GM12891 (cell line): ENCODE measurements at places on chromosomes 16 and 17.

- no peak for DNase-seq
Measured at GRCh38 chr17:36185416-36185815, 9.0 kb upstream of the TBC1D3B start.

DNA sequence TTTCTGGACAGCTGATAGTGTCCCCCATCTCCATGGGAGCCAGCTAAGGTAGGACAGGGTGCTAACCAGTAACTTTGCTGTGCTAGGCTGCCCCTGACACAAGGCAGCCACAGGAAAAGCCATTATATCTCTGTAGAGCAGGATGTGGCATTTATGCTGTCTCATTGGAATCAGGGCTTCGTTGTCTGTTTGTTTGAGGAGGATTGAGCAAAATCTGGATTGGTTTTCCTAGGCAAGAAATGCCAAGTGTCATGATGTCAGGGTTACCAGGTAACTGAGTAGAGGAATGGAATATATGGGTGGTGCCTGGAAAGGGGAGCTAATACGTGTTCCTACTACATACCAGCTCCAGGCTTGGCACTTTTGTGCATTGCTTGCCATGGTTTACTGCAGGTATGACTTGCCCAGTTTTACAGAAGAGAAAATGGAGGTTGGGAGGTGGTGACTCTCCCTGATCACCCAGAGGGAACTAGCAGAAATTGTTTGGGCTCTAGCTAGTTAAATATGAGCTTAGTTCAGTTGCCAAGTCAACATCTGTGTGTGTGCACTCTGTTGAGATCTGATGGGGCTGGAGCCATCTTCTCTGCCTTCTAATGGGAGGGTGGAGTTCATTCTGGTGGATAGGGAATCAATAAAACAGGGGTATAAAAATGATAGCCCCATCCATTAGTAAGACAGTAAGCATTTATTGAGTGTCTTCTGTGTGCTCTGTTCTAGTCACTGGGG is 33.9 kb downstream of the GNAO1 start:
- no peak for DNase-seq

- no peak for DNase-seq
Measured at GRCh38 chr16:85222155-85222863, 110.0 kb upstream of the CIBAR2 start.

DNA sequence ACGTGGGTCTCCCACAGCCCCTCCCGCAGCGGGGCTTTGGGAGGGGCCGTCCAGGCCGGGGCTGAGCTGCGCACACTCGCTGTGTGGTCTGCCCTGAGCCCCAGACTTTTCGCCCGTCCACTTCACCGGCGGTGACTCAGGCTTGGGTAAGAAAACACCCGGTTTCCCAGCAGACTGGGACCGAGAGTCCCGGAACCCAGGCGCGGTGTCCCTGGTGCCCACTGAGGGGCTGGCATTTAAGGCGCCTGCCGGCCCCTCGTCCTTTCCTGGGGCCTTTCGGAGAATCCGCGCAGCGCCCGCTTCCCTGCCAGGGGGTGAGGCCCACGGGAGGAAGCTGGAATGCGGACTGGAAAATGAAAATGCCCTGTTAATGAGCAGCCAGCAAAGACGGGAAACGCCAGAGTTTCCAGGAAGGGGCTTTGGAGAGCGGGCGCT is 100.3 kb downstream of the C16orf95 start:
- DNase-seq: no peak

DNA sequence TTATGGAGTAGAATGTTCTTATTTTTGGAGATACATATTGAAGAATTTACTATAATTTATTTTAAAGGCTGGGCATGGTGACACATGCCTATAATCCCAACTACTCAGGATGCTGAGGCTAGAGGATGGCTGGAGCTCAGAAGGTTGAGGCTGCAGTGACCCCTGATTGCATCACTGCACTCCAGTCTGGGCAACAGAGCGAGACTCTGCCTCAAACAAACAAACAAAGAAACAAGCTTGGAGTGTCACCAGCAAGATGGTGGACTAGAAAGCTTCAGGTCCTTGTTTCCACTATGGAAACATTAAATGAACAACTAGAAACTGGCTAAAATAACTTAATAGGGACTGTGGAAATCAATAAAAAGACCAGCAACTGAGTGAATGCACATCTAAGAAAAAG is 17.9 kb upstream of the GPT2 start:
- no peak for DNase-seq

- DNase-seq: no peak
Measured at GRCh38 chr16:50887500-50888298, 145.8 kb downstream of the CYLD start.
